ENCODE measurements at places on chromosomes 12 and 14.
A peak's percentile ranks its signal among the peaks of the same experiment; 100 is the strongest.

GRCh38 chr12:2654311-2654710, 140.5 kb upstream of the FKBP4 start:
- no peak for DNase-seq

- no peak for DNase-seq
These were observed 27.3 kb upstream of the STRAP start for GRCh38 chr12:15854916-15855315.

DNA sequence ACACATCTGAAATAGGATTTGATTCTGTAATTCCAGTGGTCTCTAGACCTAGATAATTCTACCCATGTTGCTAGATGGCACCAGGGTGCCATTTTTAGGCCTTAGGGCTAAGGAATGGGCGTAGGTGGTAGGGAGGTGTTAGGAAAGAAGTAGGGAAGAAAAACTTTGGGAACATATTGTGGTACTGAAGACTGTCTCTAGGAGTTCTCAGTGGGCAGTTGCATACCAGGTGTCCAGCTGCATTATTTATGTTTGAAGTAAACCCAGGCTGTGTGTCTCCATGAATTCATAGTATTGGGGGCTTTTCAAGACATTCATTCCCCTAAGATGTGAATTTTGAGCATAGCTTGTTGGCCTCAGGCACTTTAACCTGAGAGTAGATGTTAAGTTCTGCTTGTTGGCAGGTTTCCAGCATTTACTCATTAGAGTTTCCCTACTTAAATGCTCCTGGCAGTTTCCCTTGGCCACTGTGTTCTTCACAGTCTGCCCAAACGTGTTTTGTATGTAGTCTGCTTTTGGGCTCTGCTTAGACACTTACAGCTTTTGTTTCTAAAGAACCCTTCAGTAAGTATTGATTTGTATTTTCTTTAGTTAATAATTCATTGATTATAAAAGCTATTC, 31.5 kb upstream of the CCT2 start:
- DNase-seq, result no peak

DNA sequence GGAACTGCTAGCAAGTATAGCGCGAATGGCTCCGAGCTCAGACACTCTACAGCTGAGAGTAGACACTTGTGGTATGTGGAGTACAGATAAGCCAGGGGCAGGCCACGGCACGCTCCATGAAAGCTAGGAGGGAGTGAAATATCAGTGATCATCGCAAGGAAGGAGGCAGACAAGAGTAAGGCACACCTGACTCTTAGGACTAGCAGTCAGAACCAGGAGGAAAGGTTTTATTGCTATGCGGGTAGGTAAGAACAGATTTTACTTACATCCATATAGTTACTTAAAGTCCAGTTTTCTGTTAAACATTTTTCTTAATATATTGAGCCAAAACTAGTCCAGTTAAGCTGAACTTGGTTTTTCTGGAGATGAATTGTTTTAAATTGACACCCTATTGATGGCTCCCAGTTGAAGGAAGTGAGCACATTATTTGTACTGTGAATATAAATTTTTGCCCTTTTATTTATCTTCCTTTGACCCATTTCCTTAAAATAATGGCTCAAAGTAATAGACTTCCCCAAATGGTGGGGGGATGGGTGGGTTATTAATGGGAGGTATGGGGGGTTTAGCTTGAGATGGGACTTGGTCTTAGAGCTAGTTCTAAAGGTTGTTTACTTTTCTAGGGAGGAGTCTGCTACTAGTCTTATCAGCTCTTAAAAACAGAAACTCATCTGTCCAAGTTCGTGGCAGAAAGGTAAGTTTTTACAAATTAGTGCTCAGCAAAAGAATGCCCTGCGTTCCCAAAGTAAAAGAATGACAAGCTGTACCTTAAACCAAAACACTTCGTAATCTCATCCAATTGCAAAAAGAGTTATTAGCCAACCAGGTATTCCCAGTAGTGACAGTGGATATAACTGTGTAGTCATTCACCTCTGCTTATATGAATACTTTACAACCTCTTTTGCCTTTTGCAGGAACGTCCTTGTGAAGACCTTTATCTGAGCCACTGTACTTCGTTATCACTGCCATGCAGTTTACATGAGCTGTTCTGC, 5.8 kb downstream of the HNRNPA1 start:
- no peak for DNase-seq

DNA sequence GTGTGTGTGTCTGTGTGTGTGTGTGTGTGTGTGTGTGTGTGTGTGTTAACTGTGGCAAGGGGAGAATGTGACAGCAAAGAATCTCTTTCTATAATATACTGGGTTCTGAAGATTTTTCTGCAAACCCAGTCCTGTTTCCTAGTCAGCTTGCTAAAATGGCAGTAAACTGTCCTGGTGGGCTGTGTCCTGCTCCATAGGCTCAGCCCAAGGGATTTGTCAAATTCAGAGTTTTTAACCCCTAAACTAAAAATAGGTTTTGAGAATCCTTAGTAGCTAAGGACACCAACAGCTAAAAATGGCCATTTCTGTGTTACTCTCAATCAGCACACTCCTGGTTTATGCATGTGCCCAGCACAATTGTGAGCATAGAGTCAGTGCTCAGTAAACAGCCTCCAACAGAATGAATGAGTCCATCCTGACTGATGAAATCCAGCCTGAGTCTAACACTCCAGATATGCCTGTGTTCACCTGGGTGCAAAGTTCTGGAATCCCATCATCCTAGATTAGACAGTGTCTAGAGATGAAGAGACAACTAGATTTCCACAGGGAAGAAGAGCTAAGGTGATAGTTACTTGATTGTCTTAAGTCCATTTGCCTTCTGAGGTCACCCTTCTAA, 192.6 kb downstream of the TTC6 start:
- no peak for DNase-seq

DNA sequence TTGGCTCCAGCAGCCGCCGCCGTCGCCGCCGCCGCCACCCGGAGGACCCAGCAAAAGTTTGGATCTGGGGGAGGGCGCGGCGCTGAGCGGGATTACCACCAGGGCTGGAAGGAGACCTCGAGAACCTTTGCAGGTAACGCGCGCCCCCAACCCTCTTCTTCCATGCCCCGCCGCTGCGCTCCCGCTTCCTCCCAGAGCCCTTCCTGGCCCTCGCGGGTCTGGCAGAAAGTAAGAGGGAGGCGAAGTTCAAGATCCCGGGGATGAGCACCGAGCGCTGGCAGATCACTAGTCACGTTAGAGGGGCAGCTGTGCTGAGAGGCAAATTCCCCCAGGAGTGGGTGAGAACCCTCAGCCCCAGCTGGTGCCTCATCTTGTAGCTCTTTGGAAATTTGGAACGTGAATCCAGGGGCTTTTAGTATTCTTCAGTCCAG, 3.9 kb downstream of the FLRT2 start:
- no peak for DNase-seq

DNA sequence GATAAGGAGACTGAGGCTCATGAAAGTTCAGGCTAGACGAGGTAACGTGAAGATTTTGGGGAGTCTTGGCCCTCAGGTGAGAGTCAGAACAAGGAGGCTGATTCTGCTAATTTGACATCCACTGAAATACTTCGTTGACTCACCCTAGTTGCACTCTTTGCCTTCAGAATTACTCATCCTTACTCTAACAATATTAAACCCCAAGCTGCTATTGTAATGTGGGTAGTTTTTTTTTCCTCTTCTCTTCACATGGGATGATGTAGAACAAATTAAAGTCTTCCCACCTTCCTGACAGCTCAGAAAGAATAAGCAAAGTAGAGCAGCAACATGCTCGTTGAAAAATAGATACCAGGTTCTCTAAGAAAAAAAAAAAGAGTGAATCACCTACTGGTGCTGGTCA, 22.0 kb upstream of the SRRM4 start:
- no peak for DNase-seq

DNA sequence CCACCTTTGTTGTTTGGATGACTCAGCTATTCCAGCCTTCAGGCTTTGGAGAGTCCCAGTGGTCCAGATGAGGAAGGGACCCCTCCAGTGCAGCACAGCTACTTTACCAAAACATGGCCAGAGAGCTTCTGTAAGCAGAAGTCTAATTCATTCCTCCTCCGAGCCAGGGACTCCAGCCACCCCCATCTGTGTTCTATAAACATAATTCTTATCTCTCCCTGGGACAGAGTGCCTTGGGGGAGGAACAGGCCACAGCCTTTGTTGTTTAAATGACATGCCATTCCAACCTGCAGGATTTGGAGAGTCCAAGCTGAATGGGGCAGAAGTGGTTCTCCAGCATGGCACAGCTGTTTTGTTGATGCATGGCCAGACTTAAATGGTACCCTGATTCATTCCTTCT, 994.0 kb downstream of the TRHDE start:
- no peak for DNase-seq

DNA sequence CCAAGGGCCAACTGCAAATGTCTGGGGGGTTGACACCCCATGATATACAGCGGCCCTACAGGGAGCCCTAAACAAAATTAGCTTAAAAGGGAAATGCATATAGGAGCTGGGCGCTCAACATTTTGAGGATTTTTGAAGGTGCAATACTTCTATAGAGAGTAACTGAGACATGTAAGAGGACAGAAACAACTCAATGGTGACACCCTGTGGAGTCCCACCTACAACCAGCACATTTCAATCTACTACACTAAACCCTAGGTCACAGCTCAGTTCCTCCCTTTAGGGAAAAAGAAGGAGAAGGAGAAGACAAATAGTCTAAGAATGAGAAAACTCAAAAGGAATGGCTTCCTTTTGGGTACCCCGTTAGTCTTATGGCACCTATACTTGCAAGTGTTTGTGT, 1010.5 kb upstream of the NOVA1 start:
- DNase-seq, result no peak

GRCh38 chr14:103910984-103911383, 17.3 kb upstream of the TDRD9 start:
- DNase-seq, result no peak

GRCh38 chr12:119182701-119183493, 4.2 kb downstream of the HSPB8 start:
- DNase-seq, result no peak

GRCh38 chr14:75174066-75174465, 2.3 kb downstream of the TMED10 start:
- DNase-seq, result no peak

- no peak for DNase-seq
These were observed 17.9 kb upstream of the KRT86 start for GRCh38 chr12:52256584-52256935.

GRCh38 chr12:54216797-54217661, 28.2 kb upstream of the SMUG1 start:
- DNase-seq, result peak; percentile 40

DNA sequence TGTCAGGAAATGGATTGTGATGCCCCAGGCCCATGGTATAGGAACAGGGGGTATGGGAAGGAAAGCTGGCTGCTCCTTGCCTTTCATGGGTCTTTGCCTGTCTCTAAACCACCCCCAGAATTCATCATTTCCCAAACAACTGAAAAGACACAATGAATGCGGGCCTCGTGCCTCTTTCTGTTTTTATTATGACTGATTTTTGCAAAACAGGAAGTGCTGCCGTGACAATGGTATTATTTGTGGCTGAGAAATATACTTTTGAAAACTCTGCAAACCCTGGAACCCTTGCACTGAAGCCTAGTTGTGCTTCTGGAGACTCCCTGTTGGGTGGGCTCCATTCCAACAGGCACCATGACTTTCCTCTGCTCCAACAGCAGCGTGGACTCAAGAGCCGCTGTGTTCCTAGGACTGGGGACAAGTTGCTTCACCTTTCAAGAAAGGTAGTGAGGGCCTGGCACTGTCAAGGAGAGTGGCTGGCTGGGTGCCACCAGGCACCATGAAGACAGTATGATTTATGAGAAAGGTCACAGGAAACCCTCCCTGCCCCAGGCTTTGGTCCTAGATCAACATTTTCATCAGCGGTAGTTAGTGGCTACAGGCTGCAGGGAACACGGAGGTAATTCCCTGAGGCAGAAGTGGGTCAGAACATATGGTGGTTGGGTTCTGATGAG, 4.8 kb upstream of the DGLUCY start:
- no peak for DNase-seq

DNA sequence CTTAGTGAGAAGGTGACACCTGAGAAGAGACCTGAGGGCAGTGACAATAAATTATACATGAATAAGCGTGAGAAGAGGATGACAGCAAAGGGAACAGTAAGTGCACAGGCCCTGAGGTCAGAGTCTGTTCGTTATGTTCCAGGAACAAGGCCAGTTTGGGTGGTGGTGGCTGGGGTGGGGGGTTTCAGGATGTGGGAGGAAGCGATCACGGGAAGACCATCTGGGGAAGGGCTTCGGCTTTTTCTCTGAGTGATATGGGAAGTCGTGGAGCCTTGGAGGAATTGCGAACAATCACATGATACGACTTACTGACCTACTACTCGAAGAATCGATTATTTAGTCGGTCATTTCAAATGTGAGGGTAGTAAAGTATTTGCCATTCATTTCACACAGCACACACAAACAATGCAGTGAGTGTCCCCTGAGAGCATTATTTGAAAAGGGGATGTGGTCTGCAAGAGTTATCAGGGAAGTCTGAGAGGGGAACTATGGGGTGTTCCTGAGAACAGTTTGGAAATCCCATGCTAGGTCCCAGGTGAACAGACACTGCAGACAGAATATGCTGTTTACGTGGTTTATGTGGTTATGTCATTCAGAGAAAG, 94.7 kb downstream of the SLC38A1 start:
- DNase-seq, result no peak

GRCh38 chr14:81447021-81447764, 47.1 kb upstream of the STON2 start:
- no peak for DNase-seq

DNA sequence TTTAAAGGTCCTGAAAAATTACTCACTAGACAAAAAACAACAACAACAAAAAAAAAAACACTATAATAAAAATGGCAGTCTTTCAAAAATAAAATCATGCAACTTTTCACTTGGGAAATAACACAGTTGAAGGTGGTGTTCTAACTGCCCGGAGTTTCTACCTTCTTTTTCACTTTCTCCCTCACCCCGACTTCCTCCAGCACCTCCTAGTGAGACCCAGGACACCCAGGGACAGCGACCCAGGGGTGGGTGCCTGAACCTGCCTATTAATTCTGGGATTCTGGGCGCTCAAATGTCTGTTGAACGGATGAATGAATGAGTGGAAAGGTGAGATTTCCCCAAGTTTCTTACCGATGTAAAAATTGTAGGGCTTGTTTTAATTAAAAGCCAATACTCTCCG, 2.0 kb upstream of the FZD10 start:
- no peak for DNase-seq

GRCh38 chr14:38120109-38120508, 87.6 kb upstream of the SSTR1 start:
- no peak for DNase-seq

DNA sequence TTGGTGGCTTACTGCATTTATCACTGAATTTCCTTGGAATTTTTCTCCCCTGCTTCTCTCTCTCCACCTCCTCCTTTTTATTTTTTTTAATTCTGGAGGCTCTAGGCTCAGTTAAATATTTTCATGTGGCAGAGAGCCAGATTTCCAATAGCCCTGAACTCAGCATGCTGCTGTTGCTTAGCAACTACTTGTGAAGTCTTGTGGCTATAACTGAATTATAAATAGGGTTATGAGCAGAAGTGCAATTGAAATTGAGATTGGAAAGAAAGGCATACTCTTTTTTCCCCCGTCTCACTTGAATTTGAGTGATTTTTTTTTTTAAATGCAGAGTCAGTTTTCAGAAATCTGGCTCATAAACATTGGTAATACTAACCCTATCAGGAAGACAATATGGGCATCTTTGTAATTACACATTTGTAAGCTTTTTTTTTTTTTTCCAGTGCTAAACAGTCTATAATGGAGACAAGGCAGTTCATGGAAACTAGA, 38.3 kb downstream of the ATF7IP start:
- no peak for DNase-seq

All from stimulated activated CD4-positive, alpha-beta T cell treated with anti-CD3 and anti-CD28 coated beads, Interleukin-4, amount 100 ng/mL, for 48 hours (primary cell).